ENCODE measurements at places on chromosomes 6 and 20.

DNA sequence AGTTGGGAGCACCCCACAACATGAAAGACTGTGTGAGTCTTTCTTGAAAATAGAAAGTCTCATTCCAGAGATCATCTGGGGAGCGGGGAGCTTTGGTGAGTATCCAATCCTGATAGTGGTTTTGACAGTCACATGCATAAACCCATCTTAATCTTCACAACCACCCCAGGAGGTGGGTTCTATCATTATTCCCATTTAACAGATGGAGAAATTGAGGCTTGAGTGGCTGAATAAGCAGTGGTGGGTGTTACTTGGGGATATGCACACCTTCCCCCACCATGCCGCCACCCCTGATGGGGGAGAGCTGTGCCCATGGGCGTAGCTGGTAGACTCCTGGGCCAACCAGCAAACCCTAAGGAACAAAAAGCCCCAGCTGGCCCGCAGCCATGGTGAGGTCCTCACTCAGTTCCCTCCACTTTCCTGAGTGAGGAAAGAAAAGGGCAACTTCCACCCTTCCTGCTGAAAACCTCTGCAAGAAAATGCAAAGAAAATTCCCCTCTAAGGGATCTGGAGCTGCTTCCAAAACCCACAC is 99.8 kb downstream of the SNX5 start:
- DNase-seq: no peak

DNA sequence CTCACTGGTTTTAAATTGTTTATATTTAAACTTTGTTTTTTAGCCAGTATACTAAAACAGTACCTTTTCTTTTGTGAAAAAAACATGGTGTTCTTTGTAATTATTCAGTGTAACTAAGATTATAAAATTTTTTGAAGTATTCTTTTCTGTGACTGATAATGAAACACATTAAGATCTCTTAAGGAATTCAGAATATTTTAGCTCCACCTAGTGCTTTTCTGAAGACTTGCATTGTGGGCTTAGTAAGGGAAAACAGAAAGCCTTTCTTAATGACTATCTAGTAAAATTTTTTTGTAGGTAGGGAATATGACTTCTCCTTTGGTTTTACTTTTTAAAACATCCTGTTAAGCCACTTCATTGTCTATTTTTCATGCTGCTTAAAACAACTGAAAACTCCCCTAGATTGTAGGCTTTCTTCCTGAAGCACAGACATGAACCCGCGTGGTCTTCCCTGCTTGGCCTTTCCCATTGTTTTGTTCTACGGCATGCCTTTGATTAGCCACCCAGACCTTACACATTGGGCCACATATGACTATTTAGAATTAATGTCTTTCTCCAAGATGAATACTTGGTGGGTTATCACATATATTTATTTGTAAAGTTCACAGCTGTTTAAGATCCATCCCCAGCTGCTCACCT is 72.1 kb downstream of the AFDN start:
- peak; percentile 8 for DNase-seq

- DNase-seq: no peak
These were observed 39.3 kb downstream of the BEND3 start for GRCh38 chr6:107075951-107076381.

DNA sequence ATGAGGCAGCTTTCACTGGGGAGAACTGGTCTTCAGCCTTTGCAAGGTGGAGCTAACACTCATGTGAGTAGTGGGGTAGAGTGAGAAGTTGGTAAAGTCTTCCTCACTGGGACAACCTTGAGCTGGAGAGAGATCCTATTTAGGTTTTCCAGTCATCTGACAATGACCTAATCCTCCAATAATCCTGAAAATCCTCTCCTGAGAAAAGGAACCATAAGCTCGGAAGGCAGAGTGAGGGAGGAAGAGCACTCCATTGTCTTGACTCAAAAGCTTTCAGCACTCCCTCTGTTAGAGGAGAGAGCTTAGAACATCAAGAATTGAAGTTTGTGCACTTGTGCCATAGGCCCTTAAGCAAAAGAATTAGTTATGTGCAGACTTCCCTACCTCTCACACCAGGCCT is 77.8 kb downstream of the TRAM2 start:
- DNase-seq: no peak
